ENCODE measurements at places on chromosomes 13 and 19.

GRCh38 chr13:99506634-99507033, 5.4 kb downstream of the TM9SF2 start:
- DNase-seq, result no peak

- no peak for DNase-seq
Observed at GRCh38 chr19:7778081-7778480, 15.0 kb downstream of the CLEC4M start.

DNA sequence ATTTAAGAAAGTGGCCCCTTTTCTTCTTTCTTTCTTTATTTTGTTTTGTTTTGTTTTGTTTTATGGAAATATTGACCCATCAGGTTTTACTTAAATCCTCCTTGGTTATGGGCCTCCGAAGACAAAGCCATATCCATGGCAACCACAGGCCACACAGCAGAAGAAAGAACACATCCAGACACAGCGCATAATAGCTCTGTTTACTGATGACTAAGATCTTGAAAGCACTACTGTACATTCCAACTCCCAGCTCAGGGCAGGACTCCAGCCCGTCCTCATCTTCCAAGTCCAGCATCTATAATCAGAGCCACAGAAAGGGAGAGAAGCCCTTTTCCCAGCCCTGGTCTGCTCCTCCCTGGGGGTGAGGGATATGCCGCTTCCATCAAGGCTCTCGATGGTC, 84.3 kb downstream of the NUFIP1 start:
- DNase-seq, result peak; percentile 91

DNA sequence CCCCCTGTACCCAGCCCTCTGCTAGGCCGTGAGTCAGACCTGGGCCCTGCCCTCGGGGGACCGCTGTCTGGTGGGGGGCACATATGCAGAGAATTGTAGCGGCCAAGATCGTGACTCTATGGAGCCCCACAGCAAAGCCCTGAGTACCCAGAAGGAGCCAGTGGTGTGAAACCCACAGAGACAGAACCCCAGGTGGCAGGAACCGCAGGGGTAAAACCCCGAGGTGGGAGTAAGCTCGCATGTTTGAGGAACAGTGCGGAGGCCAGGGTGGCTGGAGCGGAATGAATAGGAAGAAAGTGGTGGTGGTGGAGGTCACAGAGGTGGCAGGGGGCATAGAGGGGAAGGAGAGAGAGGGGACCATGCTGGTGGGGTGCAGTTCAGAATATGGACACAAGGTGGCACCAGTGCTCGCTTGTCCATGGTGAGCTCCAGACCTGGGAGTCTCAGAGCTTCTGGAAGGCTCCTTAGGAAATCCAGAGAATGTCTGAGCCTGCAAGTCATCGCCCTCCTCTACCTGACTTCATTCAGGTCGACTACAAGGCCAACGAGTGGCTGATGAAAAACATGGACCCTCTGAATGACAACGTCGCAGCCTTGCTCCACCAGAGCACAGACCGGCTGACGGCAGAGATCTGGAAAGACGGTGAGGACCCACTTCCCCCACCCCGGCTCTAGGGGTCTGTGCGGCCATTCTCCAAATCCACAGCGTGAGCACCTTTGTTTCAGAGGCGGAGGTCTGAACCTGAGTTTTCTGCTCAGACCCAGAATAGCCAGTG, 48.9 kb downstream of the MYH14 start:
- DNase-seq, result no peak

- no peak for DNase-seq
Observed at GRCh38 chr19:41455936-41456335, 13.0 kb downstream of the ERICH4 start.

Data from posterior vena cava (tissue), 2 donors.